Ecto neural progenitor cell (in vitro differentiated cells): ENCODE measurements at places on chromosomes 3 and 15.

DNA sequence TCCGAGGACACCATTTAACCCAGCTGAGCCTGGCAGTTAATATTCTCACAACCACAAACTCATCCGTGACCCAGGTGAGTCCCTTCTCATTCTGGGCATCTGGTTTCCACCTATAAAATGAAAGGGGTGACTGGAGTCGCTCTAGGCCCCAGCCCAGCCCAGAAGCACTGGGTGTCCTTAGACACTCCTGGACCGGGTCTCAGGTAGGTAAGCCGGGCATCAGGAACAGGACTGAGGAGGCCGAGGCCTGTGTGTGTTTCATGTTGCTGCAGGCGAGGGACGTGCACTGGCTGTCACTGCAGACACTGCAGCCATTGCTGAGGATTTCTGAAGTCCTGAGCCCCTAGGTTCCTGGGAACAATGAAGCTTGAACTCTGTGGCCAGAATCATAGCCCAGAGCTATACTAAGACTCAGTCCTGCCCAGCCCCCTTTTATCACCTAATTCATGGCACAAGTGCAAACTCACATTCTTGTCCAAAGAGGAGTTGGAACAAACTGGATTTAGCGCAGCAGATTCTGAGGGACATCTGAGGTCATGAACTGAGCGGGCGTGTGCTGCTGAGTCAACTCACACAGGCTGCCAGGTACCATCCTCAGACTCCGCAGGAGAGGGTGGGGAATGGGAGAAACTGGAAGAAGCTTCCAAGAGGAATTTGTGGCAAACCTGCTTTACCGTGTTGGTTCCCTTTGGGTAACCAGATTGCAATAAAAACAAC, 184.9 kb downstream of the FAM43A start:
- no peak for DNase-seq

GRCh38 chr15:28962851-28963710, 77.3 kb downstream of the APBA2 start:
- DNase-seq: peak; percentile 21

GRCh38 chr3:72461787-72462186, 386.5 kb downstream of the SHQ1 start:
- no peak for DNase-seq

- no peak for DNase-seq
Measured at GRCh38 chr15:66563126-66563525, 2.7 kb downstream of the LCTL start.

- no peak for DNase-seq
Measured at GRCh38 chr3:188298585-188298984, 144.6 kb downstream of the LPP start.

DNA sequence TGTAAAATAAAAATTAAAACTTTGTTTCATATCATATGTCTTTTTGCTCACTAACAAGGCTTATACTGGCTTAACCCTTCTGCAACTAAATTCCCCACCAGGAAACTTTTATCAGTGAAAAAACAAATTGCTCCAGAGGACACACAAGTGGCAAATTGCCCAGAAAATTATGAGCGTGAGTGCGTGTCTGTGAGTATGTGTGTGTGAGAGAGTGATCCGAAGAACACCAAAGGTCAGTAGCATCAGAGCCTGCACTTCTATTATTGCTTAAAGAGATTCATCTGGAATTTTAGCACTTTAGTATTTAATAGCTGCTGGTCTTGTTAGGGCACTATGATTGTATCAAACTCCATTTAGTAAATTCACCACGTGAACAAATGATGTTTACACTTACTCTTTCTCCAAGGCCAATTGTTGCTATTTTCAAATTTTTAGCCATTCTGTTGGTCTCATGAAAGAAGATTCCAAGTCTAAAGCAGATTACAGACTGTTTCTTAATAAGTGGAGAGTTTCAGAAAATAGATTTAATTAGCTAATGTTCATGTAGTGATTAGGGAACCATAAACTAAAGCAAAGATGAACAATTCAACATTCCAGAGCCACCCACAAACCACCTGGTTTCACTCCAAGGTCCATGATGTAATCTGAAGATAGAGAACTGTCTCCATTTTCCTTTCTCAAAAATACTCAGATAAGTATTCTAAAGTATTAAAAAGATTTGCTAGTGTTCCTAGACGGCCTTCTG, 91.1 kb upstream of the IL12A start:
- no peak for DNase-seq

DNA sequence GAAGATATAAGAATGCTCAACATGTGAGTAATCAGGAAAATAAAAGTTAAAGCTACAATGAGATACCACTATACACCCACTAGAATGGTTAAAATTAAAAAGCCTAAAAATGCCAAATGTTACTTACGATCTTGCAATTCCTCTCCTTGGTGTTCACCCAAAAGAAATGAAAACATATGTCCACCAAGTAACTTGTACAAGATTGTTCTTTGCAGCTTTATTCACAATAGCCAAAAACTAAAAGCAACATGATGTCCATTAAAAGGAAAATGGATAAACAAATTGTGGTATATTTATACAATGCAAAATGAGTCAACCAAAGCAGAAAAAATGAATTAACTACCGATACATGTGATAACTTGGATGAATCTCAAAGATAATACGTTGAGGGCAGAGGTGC, 301.6 kb upstream of the THBS1 start:
- DNase-seq: no peak

DNA sequence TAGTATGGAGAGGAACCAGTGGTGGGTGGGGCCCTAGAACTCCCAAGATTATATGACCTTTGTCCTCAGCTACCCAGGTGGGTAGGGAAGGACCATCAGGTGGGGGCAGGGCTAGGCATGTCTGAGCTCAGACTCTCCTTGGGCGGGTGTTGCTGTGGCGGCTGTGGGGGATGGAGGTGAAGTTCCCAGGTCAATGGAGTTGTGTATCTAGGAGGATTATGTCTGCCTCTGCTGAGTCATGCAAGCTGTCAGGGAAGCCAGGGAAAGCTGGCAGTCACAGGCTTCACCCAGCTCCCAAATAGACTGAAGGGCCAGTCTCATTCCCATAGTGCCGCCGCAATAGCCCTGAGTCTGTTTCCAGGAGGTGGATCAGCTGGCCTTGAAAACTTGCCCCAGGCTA, 139.7 kb upstream of the CFAP20DC start:
- DNase-seq: no peak

DNA sequence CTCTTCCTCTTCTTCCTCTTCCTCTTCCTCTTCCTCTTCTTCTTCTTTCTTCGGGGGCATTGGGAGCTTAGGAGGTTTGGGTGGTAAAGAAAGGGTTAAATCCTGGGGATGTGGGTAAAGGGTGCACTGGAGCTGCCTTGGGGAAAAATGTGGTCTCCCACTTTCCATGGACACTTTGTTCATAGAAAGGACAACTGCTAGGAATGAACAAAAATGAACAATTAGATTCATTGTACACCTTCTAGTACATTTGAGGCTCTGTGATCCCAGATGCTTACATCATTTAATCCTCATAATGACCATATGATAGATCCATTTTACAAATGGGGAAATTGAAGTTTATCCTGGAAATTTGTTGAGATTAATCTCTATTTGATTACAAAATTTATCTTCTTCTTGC, 699.7 kb downstream of the TUSC7 start:
- DNase-seq: no peak

DNA sequence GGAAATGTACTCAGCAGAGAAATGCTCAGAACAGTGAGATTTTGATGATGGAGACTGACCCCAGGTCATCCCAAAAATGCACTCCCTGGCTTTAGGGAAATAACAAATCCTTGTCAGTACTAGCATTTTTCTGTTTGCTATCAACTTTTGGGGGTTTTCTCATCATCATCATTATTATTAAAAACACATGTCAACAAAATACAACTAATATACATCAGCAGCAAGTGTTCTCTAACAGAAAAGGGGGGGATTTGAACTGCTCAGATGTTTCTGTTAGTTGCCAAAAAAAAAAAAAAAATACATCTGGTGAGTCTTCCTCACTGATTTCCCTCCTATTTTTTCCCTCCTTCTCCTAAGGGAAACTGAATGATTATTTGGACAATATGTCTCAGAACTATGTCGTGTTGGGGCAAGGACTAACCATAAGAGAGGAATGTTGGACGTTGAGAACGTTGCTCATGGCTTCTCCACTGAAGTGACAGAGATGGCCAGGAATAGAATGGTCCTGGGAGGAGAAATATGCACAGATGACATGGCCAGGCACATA, 230.0 kb upstream of the MCTP2 start:
- no peak for DNase-seq

GRCh38 chr3:53211706-53212702, 43.8 kb downstream of the TKT start:
- no peak for DNase-seq

- DNase-seq: no peak
Measured at GRCh38 chr15:25623708-25624107, 184.9 kb upstream of the UBE3A start.

- no peak for DNase-seq
Measured at GRCh38 chr3:36707623-36708409, 56.5 kb downstream of the DCLK3 start.

DNA sequence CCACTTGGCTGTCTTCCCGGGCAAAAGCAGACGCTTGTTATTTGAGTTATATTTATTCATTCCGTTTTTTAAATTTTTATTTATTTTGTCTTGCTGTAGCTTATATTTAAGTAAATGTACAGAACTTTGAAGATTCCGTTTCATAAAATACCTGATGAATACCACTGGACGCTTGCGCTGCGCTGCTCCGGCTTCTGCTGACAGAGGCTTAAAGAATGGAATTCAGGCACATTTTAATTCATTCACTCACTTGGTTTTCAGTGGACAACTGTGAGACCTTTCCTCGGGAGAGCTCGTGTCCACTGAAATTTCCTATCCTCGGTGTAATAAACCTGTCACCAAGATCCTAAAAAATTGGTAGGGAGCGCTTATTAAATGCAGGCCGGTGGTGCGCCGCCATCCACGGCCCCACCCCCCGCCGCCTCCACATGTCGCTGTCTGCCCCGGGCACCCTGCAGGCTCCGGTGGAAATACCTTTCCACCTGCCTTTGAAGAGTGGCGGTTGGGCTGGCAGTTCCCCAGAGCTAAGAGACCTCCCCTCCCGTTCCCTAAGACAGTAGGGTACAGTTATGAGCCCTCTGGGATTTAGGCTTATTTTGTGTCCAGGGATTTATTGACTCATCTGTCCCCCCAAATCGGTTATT, 62.5 kb upstream of the UBE2E1 start:
- no peak for DNase-seq

DNA sequence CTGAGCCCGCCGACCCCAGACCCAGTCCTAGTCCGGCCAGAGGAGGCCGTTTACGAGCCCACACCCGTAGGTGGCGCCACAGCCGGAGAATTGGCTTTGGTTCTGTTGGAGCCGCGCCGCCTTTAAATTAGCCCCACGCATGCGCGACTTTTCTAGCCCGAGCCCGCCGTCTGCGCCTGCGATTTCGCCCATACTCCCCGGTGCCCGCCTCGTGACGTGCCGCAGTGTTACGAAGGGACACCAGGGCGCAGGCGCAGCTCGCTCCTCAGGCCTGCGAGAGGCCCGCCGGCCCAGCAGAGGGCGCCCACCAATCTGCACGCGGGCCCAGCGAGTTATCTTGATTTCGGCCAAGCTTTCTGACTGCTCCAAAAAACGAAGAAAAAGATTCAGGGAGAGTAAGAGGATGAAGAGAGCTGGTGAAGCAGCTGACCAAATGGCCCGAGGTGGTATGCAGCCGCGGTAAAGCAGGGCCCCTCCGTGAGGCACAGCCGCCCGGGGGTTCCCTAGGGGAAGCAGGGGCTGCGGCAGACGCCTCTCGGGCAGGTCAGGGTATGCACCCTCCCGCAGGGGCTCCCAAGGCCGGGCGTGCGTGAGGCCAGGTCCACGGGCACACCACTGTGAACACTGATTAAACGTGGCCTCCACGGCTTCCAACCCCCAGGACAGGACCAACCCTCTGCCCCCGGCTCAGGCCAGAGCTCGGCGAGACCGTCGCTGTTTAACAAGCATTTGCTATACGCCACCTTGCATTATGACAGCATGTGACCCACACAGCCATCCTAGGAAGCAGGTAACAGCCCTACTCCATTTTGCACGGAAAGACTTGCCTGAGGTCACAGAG, 32.8 kb downstream of the RPN1 start:
- peak; percentile 99 for DNase-seq

DNA sequence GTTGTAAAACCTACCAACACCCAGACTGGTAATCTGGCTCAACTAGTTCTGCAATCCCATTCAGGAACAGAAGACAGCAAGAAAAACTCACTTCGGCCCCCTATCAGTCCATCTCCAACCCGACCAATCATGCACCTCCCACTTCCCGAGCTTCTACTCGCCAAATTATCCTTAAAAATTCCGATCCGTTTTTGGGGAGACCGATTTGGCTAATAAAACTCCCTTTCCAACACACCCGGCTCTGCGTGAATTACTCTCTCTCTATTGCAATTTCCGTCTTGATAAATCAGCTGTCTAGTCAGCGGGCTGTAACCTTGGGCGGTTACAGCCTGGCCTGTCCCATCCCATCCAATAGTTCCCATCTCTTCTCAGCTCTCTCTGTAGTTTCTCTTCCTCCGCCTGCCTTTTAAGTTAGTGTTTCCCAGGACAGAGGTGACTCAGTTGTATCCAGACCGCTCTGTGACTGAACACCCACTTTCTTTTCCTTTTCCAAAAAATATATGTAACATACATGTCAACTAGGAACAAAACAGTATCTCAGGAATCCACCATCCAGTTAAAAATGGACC, 780 bp upstream of the ACAD9 start:
- no peak for DNase-seq

- DNase-seq: no peak
Measured at GRCh38 chr3:23209747-23210487, 6.8 kb downstream of the UBE2E2 start.

DNA sequence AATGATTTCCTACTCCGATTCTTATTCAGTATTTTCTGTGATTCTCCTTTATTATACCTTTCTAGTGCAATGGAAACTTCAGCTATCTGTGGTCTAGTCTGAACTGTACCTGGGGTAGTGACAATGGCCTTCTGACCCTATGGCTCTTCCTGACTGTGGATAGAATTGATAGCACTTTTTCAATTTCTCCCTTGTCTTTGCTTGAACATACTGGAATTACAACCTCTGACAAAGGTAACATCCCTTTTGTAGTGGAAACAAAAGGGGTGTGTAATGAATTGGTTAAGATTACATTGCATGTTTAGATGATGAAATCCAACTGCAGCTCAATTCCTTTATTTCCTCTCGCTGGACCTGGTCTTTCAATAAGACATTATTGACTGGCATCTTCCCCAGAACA, 21.0 kb upstream of the SOX2 start:
- DNase-seq: no peak

- peak; percentile 77 for DNase-seq
Measured at GRCh38 chr3:197555281-197556261, at the start of gene BDH1. TSS of gene BDH1 (minus strand) at chr3:197555968. CDS start at chr3:197546443, 9,525 bp downstream.
